ENCODE measurements at places on chromosomes 7 and 10.

- no peak for DNase-seq
- no peaks in the 10 kb centered on the region for H3K36me3 ChIP-seq
- no peaks in the 10 kb centered on the region for H3K4me1 ChIP-seq
- no peak overlapping the region for H3K27ac ChIP-seq
Observed at GRCh38 chr10:51368943-51369342, 294.7 kb downstream of the PRKG1 start.

- no peak overlapping the region for H3K4me3 ChIP-seq
- H3K4me1 ChIP-seq = no peaks in the 10 kb centered on the region
- H3K27me3 ChIP-seq = peaks cover 41% of the 10 kb centered on the region
- DNase-seq = no peak
- no peaks in the 10 kb centered on the region for H3K36me3 ChIP-seq
Observed at GRCh38 chr7:32298408-32299132, 191.6 kb downstream of the LSM5 start.

- peak overlapping the region; percentile 80 for H3K27ac ChIP-seq
- H3K36me3 ChIP-seq = no peaks in the 10 kb centered on the region
- DNase-seq = peak; percentile 72
- H3K4me3 ChIP-seq = peak overlapping the region; percentile 72
- no peaks in the 10 kb centered on the region for H3K27me3 ChIP-seq
Observed at GRCh38 chr10:86960003-86960862, 1.8 kb downstream of the SNCG start.

GRCh38 chr10:117457932-117458331 is 82.7 kb upstream of the PDZD8 start:
- H3K27ac ChIP-seq = 0 out of 2 replicates have a peak overlapping the region, but pooled peaks have one; percentile 88
- H3K36me3 ChIP-seq = no peaks in the 10 kb centered on the region
- no peaks in the 10 kb centered on the region for H3K27me3 ChIP-seq
- H3K4me1 ChIP-seq = peaks cover 69% of the 10 kb centered on the region
- no peak overlapping the region for H3K4me3 ChIP-seq

- no peak overlapping the region for H3K4me3 ChIP-seq
- no peak for DNase-seq
- no peaks in the 10 kb centered on the region for H3K36me3 ChIP-seq
- H3K27ac ChIP-seq = no peak overlapping the region
- no peaks in the 10 kb centered on the region for H3K27me3 ChIP-seq
- no peaks in the 10 kb centered on the region for H3K4me1 ChIP-seq
Observed at GRCh38 chr10:95526044-95526443, 35.1 kb downstream of the SORBS1 start.

- H3K4me1 ChIP-seq = no peaks in the 10 kb centered on the region
- no peak overlapping the region for H3K27ac ChIP-seq
- H3K27me3 ChIP-seq = no peaks in the 10 kb centered on the region
- no peaks in the 10 kb centered on the region for H3K36me3 ChIP-seq
Observed at GRCh38 chr10:83218205-83218604, 921.1 kb upstream of the GHITM start.

GRCh38 chr10:49650724-49651034 is 28.8 kb upstream of the C10orf53 start:
- no peaks in the 10 kb centered on the region for H3K36me3 ChIP-seq
- no peaks in the 10 kb centered on the region for H3K4me1 ChIP-seq
- peaks cover 35% of the 10 kb centered on the region for H3K27me3 ChIP-seq
- no peak overlapping the region for H3K4me3 ChIP-seq

DNA sequence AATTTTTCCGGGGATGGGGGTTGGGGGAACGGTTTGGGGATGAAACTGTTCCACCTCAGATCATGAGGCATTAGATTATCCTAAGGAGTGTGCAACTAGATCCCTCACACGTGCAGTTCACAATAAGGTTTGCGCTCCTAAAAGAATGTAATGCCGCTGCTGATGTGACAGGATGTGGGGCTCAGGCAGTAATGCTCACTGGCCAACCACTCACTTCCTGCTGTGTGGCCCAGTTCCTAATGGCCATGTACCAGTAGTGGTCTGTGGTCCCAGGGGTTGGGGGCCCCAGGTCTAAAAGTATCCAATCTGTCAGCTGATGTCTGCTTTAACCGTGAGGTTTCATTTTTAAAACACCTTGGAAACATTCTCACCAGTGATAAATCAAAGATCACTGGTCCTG is 2.2 kb downstream of the STN1 start:
- H3K27me3 ChIP-seq = no peaks in the 10 kb centered on the region
- H3K36me3 ChIP-seq = peaks cover 9% of the 10 kb centered on the region
- H3K4me1 ChIP-seq = peaks cover 30% of the 10 kb centered on the region
- peak overlapping the region; percentile 74 for H3K27ac ChIP-seq
- DNase-seq = no peak

DNA sequence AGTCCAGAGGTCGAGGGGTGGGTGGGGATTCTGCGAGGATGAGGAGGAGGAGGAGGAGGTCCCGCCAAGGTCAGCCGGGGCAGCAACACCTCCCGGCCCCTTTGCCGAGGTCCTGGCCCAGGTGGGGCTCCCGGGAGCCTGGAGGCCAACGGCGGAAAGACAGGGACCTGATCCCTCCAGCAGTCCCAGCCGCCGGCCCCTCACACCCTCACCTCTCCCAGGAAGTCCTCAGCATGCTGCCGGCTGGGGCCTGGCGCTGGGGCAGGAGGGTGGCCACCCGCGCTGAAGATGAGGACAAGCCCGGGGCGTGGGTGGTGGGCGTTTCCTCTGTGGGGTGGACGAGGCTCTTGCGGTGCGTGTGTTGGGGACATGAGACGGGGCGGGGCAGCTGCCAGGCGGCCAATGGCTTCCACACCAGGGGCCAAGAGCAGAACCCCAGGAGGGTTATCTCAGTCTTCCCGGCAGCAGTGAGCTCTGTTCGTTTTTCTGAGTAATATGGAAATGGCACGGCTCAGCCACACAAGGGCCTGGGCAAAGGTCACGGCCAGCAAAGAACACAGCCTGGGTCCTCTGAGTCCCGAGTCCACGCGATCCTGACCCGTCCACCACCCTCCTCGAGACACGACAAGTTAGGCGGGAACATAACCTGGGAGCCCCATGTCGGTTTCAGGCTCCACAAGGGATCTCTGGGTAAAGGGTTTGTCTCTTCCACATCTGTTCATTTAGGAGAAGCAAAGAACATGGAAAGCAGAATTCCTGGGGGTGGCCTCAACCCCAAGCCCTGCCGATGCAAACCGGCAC is 82.9 kb upstream of the PDGFA start:
- H3K27ac ChIP-seq = no peak overlapping the region
- H3K4me3 ChIP-seq = no peak overlapping the region
- no peak for DNase-seq
- no peaks in the 10 kb centered on the region for H3K4me1 ChIP-seq

DNA sequence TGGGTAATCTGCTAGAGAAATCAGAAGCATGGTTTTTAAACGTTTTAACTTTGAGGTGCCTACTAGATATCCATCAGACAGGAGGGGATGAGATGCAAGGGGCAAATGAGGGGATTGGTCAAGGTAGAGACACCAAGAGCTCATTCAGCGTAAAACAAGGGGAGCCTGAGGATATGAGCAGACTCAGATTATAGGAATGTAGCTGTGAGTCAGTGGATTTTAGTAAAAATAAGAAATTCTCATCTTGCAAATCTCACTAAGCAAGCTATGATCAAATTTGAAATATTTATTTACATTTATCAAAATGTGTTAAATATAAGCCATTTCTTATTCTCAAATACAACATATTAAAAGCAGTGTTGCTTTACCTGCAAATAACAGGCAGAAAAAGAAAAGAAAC is 21.4 kb upstream of the TFEC start:
- DNase-seq = no peak
- H3K36me3 ChIP-seq = no peaks in the 10 kb centered on the region
- H3K27ac ChIP-seq = no peak overlapping the region
- H3K4me1 ChIP-seq = no peaks in the 10 kb centered on the region
- H3K27me3 ChIP-seq = no peaks in the 10 kb centered on the region

- DNase-seq = no peak
- no peaks in the 10 kb centered on the region for H3K4me1 ChIP-seq
- H3K36me3 ChIP-seq = no peaks in the 10 kb centered on the region
Observed at GRCh38 chr10:49663596-49663995, 15.9 kb upstream of the C10orf53 start.

DNA sequence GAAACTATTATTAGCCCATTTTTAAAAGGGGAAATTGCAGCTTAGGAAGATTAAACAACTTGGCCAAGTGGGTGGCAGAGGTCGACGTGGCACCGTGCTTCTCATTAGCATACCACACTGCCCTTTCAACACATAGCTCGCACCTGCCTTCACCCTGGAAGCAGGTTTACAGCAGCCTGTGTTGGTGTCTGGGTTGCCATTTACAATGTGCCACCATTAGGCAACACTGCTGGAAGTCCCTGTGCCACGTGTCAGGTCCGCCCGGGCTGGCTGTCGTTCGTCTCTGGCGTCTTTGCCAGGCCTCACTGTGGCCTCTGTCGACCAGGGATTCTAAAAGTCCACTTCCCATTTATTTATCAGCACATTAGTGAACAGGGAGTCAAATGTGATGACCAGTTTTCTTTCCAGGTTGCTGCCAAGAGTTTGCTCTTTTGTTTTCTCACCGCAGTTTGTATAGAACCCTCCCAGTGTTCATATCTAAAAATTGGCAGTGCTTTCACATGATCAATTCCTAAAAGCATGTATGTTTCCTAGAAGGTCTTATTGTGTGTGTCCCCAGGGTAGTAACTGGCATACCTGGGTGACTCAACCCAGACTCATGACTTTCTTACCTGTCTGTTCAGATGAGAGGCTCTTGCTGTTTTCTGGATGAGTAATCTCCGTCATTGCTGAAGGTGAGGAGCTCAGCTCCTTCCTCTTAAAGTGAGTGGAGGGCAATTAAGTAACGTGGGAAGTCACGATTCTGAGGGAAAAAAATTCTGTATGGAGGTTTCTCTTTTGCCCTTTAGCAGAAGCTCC is 9.2 kb downstream of the INSIG1 start:
- peaks cover 22% of the 10 kb centered on the region for H3K4me1 ChIP-seq
- no peaks in the 10 kb centered on the region for H3K27me3 ChIP-seq
- H3K27ac ChIP-seq = peak overlapping the region; percentile 38

- DNase-seq = peak; percentile 61
- 0 out of 2 replicates have a peak, but pooled peaks cover under 1% of the 10 kb centered on the region for H3K36me3 ChIP-seq
- no peak overlapping the region for H3K4me3 ChIP-seq
- peak overlapping the region; percentile 9 for H3K27ac ChIP-seq
- H3K4me1 ChIP-seq = peaks cover 9% of the 10 kb centered on the region
Observed at GRCh38 chr7:141617280-141617679, 66.1 kb downstream of the AGK start.

GRCh38 chr7:137820156-137820555 is 26.6 kb downstream of the DGKI start:
- no peak overlapping the region for H3K4me3 ChIP-seq
- peaks cover 11% of the 10 kb centered on the region for H3K27me3 ChIP-seq
- no peak overlapping the region for H3K27ac ChIP-seq
- H3K36me3 ChIP-seq = no peaks in the 10 kb centered on the region
- H3K4me1 ChIP-seq = no peaks in the 10 kb centered on the region
- no peak for DNase-seq

DNA sequence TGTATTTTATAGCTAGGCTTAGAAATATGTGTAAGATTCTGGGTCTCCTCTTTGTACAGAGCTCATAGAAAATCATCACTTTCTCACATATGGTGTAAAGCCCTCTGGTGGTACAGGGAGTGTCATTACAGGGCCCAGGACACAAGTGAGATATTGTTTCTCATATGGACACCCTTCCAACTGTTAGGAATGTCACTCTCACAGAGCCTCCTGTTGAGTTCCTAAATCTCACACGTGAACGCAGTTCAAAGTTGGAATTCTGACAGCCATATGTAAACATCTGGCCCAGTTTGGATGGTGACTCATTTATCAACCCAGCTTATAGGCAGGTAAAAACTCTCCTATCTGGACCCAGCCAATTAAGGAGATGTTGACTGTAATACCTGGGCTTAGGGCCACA is 35.4 kb upstream of the ZNF107 start:
- H3K4me1 ChIP-seq = no peaks in the 10 kb centered on the region
- H3K27ac ChIP-seq = no peak overlapping the region
- DNase-seq = no peak
- no peak overlapping the region for H3K4me3 ChIP-seq

- no peaks in the 10 kb centered on the region for H3K27me3 ChIP-seq
- H3K4me1 ChIP-seq = no peaks in the 10 kb centered on the region
- no peaks in the 10 kb centered on the region for H3K36me3 ChIP-seq
- DNase-seq = no peak
Observed at GRCh38 chr7:123502201-123502600, 32.2 kb downstream of the IQUB start.

DNA sequence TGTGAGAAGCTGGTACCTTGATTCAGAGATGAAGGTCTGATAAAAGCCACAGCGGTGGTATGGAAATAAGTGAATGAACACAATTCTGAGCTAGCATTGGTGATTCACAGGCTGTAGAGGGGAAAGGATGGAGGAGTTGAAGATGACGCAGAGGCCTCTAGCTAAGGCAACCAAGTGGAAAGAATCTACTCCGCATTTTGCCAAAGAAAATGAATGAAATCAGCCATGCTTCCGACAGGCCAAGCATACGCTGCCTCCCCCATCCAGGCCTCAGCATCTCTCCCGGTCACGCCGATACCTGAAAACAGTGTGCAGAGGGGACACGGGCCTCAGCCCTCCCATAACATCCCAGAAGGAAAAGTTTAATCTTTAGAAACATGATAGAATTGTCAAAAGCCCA is 124.3 kb upstream of the UNC5B start:
- no peaks in the 10 kb centered on the region for H3K4me1 ChIP-seq
- peaks cover 14% of the 10 kb centered on the region for H3K27me3 ChIP-seq
- no peak for DNase-seq

- DNase-seq = peak; percentile 14
- no peaks in the 10 kb centered on the region for H3K27me3 ChIP-seq
- H3K4me3 ChIP-seq = no peak overlapping the region
Observed at GRCh38 chr7:128322040-128322643, 21.6 kb downstream of the RBM28 start.

DNA sequence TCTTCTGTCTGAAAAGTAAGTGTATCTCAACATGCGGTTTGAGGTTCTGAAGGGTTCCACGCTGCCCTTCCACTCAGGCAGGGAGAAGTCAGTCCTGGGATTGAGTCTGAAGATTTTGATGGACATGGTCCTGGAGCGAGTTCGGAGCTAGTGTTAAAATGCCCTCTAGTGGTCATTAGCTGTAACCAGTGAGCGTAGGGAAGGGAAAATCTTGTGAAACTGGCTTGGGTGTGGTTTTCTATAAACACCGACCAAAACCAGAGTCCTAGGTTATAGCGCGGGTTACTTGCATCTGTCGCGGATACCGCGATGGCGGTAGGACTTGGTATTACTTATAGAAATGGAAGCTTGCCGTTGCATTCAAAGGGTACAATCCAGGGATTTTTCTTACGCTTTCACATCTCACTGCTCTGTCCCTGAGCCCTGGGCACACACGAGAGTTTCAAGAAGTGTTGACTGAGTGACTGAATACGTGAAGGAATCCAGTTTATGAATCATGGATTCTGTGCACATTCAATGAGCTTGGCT is 348.2 kb upstream of the C7orf33 start:
- H3K36me3 ChIP-seq = no peaks in the 10 kb centered on the region
- H3K4me3 ChIP-seq = no peak overlapping the region
- H3K27ac ChIP-seq = no peak overlapping the region
- no peaks in the 10 kb centered on the region for H3K4me1 ChIP-seq
- peaks cover 18% of the 10 kb centered on the region for H3K27me3 ChIP-seq

- peaks cover 20% of the 10 kb centered on the region for H3K27me3 ChIP-seq
- H3K36me3 ChIP-seq = no peaks in the 10 kb centered on the region
Observed at GRCh38 chr10:127618797-127619196, 69.7 kb downstream of the NPS start.

All from PC-9 (cell line).